ENCODE measurements at places on chromosomes 11 and 22. TPM values are rescaled to one million over a fixed set of nuclear protein-coding genes. Genes with fewer than 3 reads are reported as not detected.

The TTLL1 gene
- 2.8 TPM for total RNA-seq

The C11orf86 gene
- total RNA-seq, result 61.9 TPM

The YPEL1 gene
- 0.72 TPM for total RNA-seq

The DCHS1 gene
- total RNA-seq, result 0.15 TPM

The HTR3B gene
- total RNA-seq, result not detected

The LIF gene
- total RNA-seq, result 34.2 TPM

The TOM1 gene
- 11.5 TPM for total RNA-seq

The ADAMTS8 gene
- 2.1 TPM for total RNA-seq

The SELENOM gene
- total RNA-seq, result 53.7 TPM

The MIAT gene
- total RNA-seq, result 0.15 TPM

The APOL4 gene
- 0.14 TPM for total RNA-seq

The ISX gene
- total RNA-seq, result not detected

The IL18 gene
- 87.3 TPM for total RNA-seq

The ANO3 gene
- total RNA-seq, result 0.02 TPM

The TIMP3 gene
- total RNA-seq, result 1.3 TPM

The SUSD2 gene
- 84.1 TPM for total RNA-seq

Measured in A549 treated with dexamethasone at 1 μM for 4 hours (cell line).